ENCODE measurements at places on chromosomes 12 and 14. TPM values are rescaled to one million over a fixed set of nuclear protein-coding genes. Genes with fewer than 3 reads are reported as not detected.

DNA sequence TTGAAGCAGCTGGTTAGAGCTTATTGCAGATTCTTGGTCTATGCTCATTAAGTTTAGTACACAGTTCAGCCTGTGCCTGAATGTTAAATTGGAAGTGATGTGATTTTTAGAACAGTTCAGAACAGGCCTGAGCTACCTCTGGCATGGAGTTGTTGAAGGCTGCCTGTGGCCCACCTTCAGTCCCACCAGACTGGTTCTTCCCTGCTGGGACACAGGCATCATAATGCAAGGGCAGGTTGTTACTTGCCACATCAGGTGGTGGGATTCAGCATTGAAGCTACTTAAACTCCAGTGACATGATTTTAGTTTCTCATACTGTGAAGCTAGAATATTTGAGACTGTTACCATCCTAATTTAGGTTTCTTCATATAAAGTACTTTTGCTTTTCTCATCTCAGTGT lies 49.4 kb downstream of the PROX2 start:
- no peak for DNase-seq

DNA sequence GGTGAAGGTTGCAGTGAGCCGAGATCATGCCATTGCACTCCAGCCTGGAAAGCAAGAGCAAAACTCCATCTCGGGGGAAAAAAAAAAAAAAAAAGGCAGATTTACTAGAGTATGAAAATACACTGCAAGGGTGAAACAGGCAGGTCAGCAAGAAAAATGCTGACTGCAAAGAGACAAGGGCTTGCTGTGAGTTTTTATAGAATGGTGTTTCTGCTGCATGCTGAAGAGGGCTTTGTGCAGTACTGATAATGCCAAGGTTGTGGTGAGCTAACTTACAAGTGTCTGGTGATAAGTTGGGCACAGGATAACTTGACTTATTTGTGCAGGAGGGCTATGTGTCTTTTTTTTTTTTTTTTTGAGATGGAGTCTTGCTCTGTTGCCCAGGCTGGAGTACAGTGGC lies 25.9 kb upstream of the SRP54 start:
- no peak for DNase-seq

- DNase-seq, result no peak
Observed at GRCh38 chr12:30063435-30063945, 279.7 kb upstream of the TMTC1 start.

DNA sequence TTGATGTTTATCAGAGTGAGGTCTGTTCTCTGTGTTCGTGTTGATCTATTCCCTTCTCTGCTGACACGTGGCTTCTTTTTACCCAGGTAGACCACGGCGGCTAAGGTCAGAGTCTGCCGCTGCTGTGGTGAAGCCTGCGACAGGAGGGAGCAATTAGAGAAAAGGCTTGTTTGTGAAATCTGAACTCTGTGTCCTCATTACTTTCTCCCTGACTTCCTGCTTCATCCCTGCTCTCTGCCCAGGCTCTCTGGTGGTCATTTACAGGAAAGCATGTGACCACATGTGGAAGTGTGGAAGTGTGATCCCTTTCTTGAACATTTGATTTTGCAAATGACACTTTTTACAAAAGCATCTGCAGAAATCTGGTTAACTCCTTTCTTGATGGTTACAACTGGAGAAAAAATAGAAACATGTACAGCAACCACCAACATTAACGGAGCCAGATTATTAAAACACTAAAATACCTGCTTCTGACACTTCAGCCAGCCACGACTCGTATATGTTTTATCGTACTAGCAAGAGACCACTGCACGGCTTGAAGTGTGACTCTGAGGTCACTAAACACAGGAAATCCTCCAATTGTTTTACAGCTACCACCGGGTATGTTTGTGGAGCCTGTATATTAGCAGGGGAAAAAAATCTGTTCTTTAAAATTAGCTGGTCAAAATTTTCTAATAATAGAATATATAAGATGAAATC lies 388.6 kb upstream of the TMPO start:
- DNase-seq, result no peak

DNA sequence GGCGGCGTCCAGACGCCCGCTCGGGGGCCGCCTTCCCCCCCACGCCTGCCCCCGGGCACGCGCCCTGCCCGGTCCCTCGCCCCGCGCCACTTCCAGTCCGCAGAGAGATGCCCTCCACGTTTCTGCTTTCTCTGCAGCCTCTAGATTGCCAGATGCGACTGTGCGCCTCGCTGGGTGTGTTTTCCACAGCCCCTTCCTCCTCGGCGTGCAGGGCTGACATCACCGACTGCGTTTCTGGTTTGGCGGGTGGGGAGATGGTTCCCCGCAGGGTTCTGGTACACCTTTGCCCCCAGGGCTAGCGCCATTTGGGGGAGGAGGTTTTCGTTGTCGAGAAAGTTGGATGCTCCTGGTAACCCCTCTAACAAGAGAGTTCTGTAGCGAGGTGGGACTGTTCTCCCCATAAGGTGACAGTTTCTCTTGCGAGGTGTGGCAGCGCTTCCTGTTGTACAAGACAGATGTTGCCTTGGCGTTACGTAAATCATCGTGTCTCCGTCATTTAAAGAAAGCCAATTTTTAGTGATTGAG lies 1.5 kb downstream of the CALM1 start:
- DNase-seq, result no peak

- no peak for DNase-seq
Observed at GRCh38 chr14:81837304-81837703, 303.7 kb upstream of the SEL1L start.

- DNase-seq, result no peak
Observed at GRCh38 chr12:15074351-15074750, 101.5 kb downstream of the PDE6H start.

- DNase-seq, result peak; percentile 34
Observed at GRCh38 chr12:57745485-57745881, 644 bp downstream of the TSPAN31 start.

GRCh38 chr12:27449893-27450534 lies 3.5 kb downstream of the SMCO2 start:
- DNase-seq, result no peak

DNA sequence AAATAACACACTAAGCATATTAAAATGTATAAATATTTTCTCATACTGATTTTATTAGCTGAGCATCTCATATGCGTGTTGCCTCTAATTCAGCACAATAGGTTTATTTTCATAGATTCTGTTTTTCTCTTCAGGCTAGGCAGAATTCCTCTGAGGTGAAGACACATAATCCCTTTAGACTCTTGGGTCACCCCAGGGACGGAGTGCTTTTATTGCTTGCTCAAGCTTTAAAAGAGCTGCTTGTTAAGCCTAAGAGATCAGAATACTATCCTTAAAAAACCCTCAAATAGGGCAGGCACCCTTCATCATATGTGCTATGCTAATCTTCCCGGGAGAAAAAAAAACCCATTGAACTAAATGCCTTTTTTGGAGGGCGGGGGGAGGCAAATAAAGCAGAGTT lies 390.1 kb downstream of the KCNH5 start:
- no peak for DNase-seq

DNA sequence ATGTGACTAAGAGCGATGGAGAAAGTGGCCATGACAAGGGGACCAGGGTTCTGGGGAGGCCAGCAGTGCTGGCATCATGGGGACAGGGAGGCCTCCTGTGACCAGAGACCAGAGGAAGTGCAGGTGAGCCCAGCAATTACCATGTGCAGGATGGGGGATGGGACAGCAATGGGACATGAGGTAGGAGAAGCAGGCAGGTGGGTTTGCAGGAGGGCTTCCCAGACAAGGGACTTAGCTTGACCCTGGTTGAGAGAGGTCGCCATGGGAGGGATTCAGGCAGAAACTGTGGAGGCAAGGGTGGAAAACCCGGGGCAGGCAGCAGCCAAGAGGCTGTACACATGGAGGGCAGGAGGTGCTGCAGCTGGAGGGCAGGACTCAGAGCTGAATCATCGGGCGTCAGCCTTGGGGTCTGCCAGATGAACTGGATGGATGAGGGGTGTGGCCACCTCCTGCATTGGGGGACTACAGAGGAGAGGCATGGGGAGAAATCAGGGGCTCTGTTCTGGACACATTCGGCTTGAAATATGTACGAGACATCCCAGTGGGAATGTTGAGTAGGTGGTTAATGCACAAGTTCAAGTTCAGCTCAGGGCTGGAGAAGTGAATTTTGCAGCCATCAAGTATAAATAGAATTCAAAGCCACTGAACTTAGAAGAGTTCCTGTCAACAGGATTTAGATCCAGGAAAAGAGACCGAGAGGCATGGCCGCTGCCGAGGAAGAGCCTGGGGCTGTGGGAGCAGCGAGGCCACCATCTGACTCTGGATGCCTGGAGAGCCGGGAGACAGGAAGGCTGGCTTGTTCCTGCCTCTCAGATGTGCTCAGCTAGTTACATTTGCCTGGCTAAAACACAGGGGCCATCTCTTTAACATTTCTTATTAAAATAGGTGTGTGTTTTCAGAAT lies 36.6 kb downstream of the SFSWAP start:
- no peak for DNase-seq

GRCh38 chr14:99432485-99432884 lies 48.2 kb downstream of the SETD3 start:
- no peak for DNase-seq

- no peak for DNase-seq
Observed at GRCh38 chr12:114665411-114666260, 18.3 kb downstream of the TBX3 start.

DNA sequence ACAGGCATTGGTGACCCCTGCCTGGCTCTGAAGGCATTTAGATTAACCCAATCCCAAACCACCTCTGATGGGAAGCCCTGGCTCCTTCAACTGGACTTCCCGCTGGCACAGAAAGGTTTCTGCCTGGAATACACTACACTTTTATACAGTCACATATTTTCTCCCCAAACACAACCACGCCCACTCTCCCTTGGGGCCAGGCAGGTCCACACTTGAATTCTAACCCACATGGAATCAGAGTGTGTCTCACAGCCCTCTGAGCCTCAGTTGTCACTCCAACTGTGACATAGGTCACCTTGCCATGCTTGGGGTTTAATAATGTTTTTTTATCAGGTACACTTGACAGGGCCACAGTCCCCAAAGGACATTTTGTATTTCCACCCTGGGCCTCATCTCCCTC lies 368.6 kb downstream of the BCL11B start:
- no peak for DNase-seq

DNA sequence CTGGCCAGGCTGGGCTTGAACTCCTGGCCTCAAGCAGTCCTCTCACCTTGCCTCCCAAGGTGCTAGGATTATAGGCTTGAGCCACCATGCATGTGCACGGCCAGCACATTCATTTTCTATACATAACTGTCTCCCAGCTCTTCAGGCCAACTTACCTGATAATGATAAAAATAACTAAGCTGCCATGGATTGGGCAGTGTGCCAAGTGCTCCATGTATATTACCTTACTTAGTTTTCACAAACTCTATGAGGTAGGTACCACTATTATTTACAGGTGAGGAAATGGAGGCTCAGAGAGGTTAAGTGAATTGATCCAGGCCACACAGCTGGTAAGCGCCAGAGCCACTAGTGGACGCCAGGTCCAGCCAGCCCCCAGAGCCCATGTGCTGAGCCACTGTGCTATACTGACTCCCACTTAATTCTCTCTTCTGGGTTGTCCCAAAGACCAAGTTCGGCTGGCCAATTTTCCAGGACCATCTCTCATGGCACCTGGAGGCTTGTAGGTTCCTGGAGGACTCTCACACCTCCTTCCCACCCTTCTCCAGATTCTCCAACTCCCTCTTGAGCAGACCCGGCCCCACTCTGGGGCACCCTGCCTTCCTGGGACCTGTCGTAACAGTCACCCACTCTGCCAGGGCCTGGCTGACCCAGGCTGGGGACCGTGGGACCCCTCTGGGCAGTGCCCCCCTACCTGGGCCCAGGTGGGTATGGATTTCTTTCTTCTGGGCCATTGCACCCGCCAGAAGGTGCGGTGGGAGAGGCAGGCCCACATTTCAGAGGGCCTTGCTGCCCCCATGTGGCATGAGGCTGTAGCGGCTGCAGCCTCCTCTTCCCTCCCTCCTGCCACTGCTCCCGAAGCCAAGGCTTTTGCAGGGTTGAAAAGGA lies 30.2 kb upstream of the CIPC start:
- DNase-seq, result peak; percentile 87

DNA sequence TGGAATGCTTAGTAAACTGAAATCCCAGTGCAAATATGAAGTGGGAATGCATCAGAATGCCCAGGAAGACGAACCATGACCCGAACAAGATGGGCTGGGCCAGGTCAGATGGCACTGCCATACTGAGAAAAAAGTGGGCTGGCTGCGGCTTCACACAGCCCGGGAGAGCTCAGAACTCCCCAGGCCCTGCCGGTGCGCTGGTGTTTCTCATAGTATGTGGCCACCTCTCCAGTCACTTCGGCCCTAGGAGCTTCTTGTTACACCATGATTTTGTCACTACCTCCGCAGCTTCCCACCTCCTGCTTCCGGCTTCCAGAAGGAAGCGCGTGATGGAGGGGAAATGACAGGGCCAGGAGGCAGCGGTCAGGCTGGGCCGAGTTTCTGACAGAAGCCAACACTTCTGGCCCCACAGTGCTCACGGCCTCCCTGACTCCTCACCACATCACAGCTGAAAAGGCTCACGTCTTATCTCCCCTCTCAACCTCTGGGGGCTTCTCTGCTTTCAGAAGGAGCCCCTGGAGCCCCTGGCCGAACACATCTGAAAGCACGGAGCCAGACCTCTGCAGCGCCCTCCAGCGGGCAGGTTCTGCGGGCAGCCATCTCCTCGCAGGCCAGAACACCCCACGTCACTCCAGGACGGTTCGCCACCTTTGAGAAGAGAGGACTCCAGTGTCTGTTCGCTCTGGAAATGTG lies 30.7 kb downstream of the DAD1 start:
- DNase-seq, result no peak

DNA sequence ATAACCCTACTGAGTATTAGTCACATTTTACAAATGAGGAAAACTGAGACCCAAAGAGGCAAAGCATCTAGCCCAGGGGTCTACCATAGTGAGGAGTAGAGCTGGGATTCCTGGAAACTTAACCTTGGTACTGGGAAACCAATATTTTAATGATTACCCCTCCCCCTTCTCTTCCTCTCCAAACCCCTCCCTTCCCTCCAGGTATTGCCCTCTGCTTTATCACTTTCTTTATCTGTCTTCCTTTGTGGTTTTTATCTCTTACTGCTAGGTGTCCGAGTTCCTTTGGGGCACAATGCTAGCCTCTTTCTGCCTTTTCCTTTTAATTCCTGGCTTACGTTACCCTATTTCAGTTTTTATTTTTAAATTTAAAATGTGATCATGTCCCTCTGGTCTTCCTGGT lies 2.8 kb downstream of the GABARAPL1 start:
- DNase-seq, result no peak

GRCh38 chr12:65614259-65614889 lies 209.9 kb upstream of the HMGA2 start:
- no peak for DNase-seq

GRCh38 chr12:115500872-115501271 lies 776.6 kb downstream of the MED13L start:
- no peak for DNase-seq

DNA sequence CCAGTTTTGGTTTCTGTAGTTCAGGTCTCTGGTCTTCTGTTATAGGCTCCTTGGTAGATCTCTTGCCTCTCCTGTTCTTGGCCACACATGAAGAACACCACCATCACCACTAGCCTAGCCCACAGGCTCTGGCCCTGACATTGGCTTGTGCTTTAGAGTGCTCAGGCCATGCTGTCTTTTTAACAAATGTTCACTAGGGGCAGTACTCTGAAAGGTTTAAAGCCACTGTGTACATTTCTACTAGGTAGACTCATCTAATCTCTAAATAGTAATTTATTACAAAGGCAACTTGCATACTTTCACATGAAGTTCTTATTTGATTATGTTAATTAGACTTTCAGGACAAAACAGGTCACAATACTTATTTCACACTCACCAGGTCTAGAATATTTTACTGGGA lies 38.3 kb downstream of the PDE6H start:
- DNase-seq, result no peak

GRCh38 chr12:76464631-76465166 lies 94.9 kb downstream of the OSBPL8 start:
- DNase-seq, result no peak

The CLEC9A gene
- total RNA-seq, result not detected

The SLC38A4 gene
- 1.0 TPM for total RNA-seq

The SLC39A9 gene
- total RNA-seq, result 23.7 TPM

The TTC8 gene
- total RNA-seq, result 12.4 TPM

All from right cardiac atrium (tissue), 5 donors.